Pancreas (tissue), 10 donors: ENCODE measurements at places on chromosomes 1 and 21. TPM values are rescaled to one million over a fixed set of nuclear protein-coding genes. Genes with fewer than 3 reads are reported as not detected.

Gene NR1I3
- total RNA-seq: not detected

Gene DDAH1
- total RNA-seq: 34.2 TPM

Gene CELA3B
- 4,673 TPM for total RNA-seq

Gene CCDC30
- 2.6 TPM for total RNA-seq

Gene EXTL1
- total RNA-seq: 0.14 TPM

Gene KRTAP7-1
- total RNA-seq: not detected

Gene CYP4X1
- total RNA-seq: 1.7 TPM

Gene TRAF3IP3
- 0.42 TPM for total RNA-seq

Gene LDLRAD2
- 0.05 TPM for total RNA-seq

Gene CFHR5
- total RNA-seq: not detected

Gene HUNK
- total RNA-seq: 10.0 TPM

Gene TBX19
- total RNA-seq: 1.4 TPM

Gene SEMA4A
- 4.0 TPM for total RNA-seq

Gene CLDN19
- total RNA-seq: not detected

Gene ZNF697
- 3.8 TPM for total RNA-seq

Gene GUCA2A
- total RNA-seq: 1.1 TPM

Gene AIRE
- total RNA-seq: not detected
